Endothelial cell (in vitro differentiated cells): ENCODE measurements at places on chromosomes 2 and 18. TPM values are rescaled to one million over a fixed set of nuclear protein-coding genes. Genes with fewer than 3 reads are reported as not detected.

DNA sequence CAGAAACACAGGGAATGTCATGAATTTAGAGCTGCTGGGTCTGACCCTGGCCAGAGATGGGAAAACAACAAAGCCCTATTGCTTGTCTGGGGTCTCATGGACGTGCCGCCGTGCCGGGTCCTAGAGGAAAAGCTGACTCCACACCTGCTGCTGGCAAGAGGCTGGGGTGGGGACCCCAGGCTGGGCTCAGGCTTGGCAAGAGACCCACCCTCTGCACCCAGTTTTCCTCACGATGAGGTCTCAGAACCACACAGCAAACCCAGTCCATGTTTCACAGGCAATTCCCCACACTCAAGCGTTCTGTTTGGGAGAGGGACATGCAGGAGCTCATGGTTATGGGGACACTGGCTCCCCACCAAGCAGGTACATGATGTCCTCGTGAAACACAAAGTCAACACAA lies 367.3 kb upstream of the SALL3 start:
- no peaks in the 10 kb centered on the region for H3K4me1 ChIP-seq
- DNase-seq = no peak
- no peak overlapping the region for H3K4me3 ChIP-seq
- peaks cover 5% of the 10 kb centered on the region for H3K36me3 ChIP-seq

DNA sequence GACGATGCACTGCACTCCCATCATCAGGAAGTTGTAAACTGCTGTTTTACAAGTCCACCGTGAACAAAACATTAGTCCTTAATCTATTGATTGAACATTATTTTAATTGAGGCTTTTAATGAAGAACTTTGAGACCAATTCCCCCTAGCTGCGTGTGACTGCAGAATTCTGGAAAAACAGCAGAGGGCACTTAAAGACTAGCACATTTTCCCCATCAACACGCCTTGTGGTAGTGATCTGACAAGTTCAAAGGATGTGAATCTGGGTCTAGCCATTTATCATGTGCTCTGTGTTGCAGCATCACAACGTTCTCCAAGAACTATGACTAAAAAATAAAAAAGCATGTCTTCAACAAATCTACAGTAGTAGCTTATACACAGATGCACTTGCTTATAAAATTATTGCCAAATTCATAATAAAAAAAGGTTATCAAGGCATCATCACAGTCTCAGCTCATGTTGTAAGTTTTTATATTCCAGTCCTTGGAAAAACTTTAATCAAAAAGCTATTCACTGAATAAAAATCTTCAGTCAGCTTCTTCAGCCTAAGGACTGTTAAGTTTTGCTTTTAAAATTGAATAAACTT lies 35.8 kb downstream of the SKOR2 start:
- no peak overlapping the region for H3K4me3 ChIP-seq
- H3K36me3 ChIP-seq = no peaks in the 10 kb centered on the region
- peak; percentile 43 for DNase-seq

- no peak overlapping the region for H3K4me3 ChIP-seq
- peaks cover 10% of the 10 kb centered on the region for H3K27me3 ChIP-seq
- no peaks in the 10 kb centered on the region for H3K36me3 ChIP-seq
- no peaks in the 10 kb centered on the region for H3K4me1 ChIP-seq
- no peak overlapping the region for H3K27ac ChIP-seq
These were observed 6.1 kb upstream of the OTOF start for GRCh38 chr2:26483957-26484565.

DNA sequence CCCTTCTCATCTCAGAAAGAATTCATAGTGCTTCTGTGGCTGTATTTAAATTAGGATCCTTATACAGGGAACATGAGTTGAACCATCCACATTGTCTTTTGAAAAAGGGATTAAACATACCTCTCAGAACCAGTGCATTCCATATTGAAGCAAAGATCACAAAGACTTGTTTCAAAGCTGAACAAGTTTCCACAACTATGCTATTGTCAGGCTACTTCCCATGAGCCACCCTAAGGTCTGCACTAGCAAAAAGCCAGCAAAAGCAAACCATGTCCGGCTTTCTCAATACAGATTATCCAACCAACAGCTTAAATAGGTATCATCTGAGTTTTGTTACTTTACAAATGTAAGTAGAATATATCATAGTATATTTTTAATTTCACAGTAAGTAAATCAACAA lies 78.1 kb downstream of the SCG2 start:
- no peak for DNase-seq
- no peaks in the 10 kb centered on the region for H3K27me3 ChIP-seq
- no peaks in the 10 kb centered on the region for H3K4me1 ChIP-seq
- H3K4me3 ChIP-seq = no peak overlapping the region

- no peaks in the 10 kb centered on the region for H3K36me3 ChIP-seq
- H3K4me3 ChIP-seq = no peak overlapping the region
- no peaks in the 10 kb centered on the region for H3K27me3 ChIP-seq
- DNase-seq = peak; percentile 53
- peaks cover 16% of the 10 kb centered on the region for H3K4me1 ChIP-seq
- no peak overlapping the region for H3K27ac ChIP-seq
These were observed 188.0 kb downstream of the CDH7 start for GRCh38 chr18:65938592-65939372.

GRCh38 chr2:105643405-105644173 lies 101.1 kb upstream of the NCK2 start:
- H3K4me3 ChIP-seq = no peak overlapping the region
- no peak for DNase-seq
- no peaks in the 10 kb centered on the region for H3K36me3 ChIP-seq
- no peak overlapping the region for H3K27ac ChIP-seq
- peaks cover 5% of the 10 kb centered on the region for H3K4me1 ChIP-seq

- H3K36me3 ChIP-seq = peaks cover 59% of the 10 kb centered on the region
- H3K4me1 ChIP-seq = peaks cover 31% of the 10 kb centered on the region
- no peak for DNase-seq
- no peak overlapping the region for H3K27ac ChIP-seq
- H3K4me3 ChIP-seq = no peak overlapping the region
These were observed 67.7 kb downstream of the ARHGAP28 start for GRCh38 chr18:6797171-6797570.

DNA sequence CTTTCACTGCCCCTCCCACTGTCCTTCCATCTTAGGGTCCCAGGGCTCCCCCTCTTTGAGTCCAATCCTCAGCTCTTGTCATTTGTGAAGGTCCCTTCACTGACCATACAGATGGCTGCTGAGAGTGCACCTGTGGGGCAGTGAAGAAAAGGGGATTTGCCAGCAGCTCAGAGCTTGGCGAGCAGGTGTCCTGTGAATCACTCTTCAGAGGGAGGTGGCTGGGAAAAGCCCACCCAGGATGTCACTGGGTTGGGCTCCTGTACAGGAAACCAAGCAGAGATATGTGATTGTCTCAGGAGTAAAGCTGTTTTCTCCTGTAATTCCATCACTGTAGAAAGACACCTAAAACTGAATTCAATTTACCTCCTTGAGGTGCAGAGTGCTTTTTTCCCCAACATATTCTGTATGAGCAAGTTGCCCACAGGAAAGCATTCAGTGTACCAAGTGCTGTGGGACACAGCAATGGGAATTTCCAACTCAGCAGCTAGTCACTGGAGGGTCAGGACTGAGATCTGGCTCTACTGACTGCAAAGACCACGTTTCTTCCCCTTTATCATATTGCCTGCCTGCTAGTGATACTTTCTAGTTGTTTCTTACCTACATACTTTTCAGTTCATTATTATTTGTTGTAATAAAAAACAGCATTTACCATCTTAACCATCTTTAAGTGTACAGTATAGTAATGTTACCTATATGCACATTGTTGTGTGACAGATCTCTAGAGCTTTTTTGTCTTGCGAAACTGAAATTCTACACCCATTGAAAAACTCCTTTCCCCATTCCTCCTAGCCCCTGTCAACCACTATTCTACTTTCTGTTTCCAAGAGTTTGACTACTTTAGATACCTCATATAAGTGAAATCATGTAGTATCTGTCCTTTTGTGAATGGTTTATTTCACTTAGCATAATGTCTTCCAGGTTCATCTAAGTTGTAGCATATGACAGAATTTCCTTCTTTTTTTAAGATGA lies 239.1 kb downstream of the TSN start:
- no peak overlapping the region for H3K27ac ChIP-seq
- peaks cover 12% of the 10 kb centered on the region for H3K4me1 ChIP-seq
- no peaks in the 10 kb centered on the region for H3K36me3 ChIP-seq
- no peak for DNase-seq
- no peak overlapping the region for H3K4me3 ChIP-seq

- peaks cover 9% of the 10 kb centered on the region for H3K27me3 ChIP-seq
- no peak overlapping the region for H3K4me3 ChIP-seq
- H3K4me1 ChIP-seq = peaks cover 8% of the 10 kb centered on the region
- H3K36me3 ChIP-seq = no peaks in the 10 kb centered on the region
- DNase-seq = no peak
- H3K27ac ChIP-seq = no peak overlapping the region
These were observed 77.3 kb upstream of the FZD7 start for GRCh38 chr2:201956361-201956760.

DNA sequence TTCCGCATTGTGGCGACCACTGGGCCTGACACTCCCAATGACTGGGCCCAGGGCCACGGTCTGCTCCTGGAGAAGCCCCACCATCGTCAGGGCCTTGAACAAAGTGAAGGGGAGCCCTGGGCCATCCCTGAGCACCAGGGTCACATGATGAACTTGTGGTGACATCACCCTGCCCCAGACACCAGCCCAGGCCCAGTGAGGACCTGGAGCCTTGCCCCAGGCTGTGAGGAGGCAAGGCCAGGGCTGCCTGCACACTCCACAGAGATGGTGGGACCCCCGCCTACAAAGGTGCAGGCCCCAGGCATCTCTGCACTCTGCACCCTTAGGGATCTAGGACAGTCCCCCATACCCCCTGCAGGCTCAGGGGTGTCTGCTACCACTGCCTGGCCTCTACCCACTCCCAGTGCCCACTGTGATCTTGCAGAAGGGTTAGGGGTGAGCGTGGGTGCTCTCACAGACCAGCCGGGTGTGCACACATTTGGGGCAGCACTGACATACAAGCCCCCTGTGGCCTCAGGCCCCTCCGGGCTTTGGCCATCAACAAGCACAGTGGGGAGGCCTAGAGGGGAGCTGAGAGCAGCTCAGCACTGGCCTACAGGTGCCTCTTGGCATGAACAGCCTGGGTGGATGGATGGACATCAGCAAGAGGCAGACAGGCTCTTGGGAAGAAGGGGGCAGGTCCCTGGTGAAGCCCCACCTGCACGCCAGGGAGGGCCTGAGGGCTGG lies 624.0 kb upstream of the LRRTM4 start:
- H3K4me1 ChIP-seq = no peaks in the 10 kb centered on the region
- H3K27me3 ChIP-seq = no peaks in the 10 kb centered on the region
- H3K27ac ChIP-seq = no peak overlapping the region
- DNase-seq = no peak
- no peak overlapping the region for H3K4me3 ChIP-seq

GRCh38 chr2:200212862-200213425 lies 93.5 kb upstream of the SPATS2L start:
- peaks cover 9% of the 10 kb centered on the region for H3K4me1 ChIP-seq
- no peak for DNase-seq
- peaks cover 3% of the 10 kb centered on the region for H3K36me3 ChIP-seq
- no peak overlapping the region for H3K4me3 ChIP-seq

- H3K36me3 ChIP-seq = peaks cover 4% of the 10 kb centered on the region
- peaks cover 1% of the 10 kb centered on the region for H3K27me3 ChIP-seq
- H3K4me1 ChIP-seq = peaks cover 38% of the 10 kb centered on the region
- H3K27ac ChIP-seq = no peak overlapping the region
- no peak overlapping the region for H3K4me3 ChIP-seq
These were observed 136.9 kb downstream of the MYO3B start for GRCh38 chr2:170314744-170315447.

- H3K4me1 ChIP-seq = no peaks in the 10 kb centered on the region
- H3K27ac ChIP-seq = no peak overlapping the region
- H3K4me3 ChIP-seq = no peak overlapping the region
- H3K27me3 ChIP-seq = no peaks in the 10 kb centered on the region
- no peak for DNase-seq
These were observed 175.6 kb downstream of the PID1 start for GRCh38 chr2:229095472-229095871.

The STPG4 gene
- total RNA-seq = not detected

The DAPL1 gene
- not detected for total RNA-seq

The TMEM198 gene
- not detected for total RNA-seq

The TPO gene
- total RNA-seq = 0.41 TPM

The SLC5A7 gene
- total RNA-seq = not detected

The CDCA7 gene
- 13.0 TPM for total RNA-seq

The SERPINB8 gene
- 4.3 TPM for total RNA-seq

The CHRNG gene
- total RNA-seq = not detected

The BBS5 gene
- 3.2 TPM for total RNA-seq

The CLASP1 gene
- 95.1 TPM for total RNA-seq

The GCA gene
- 123 TPM for total RNA-seq

The TNFAIP6 gene
- total RNA-seq = not detected
